ENCODE measurements at places on chromosomes 16 and 17. TPM values are rescaled to one million over a fixed set of nuclear protein-coding genes. Genes with fewer than 3 reads are reported as not detected.
A peak's percentile ranks its signal among the peaks of the same experiment; 100 is the strongest.

The ARL5C gene
- total RNA-seq = not detected

DNA sequence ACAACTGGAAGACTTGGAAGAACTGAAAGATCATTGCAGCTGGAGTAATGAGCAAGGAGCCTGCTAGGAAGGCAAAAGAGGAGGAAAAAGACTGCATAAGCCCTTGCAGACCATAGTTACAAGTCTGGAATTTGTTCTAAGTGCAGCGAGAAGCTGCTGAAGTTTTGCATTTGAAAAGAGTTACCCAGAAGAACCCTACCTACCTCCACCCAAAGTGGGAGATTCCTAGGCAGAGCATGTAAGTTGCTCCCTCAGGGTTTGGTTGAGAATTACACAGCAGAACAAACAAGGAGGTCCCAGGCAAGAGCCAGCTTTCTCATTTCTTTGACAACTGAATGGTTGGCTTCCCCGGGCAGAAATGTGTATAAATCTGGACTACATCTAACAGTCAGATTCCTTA is 118.7 kb upstream of the NUDT7 start:
- H3K27ac ChIP-seq = no peak overlapping the region
- H3K27me3 ChIP-seq = no peaks in the 10 kb centered on the region
- no peaks in the 10 kb centered on the region for H3K4me1 ChIP-seq
- H3K4me3 ChIP-seq = no peak overlapping the region

GRCh38 chr17:8630227-8630801 is at the start of gene MYH10:
Gene MYH10 (minus strand): TSS chr17:8630725. CDS start chr17:8623246, 7,479 bp downstream.
- no peaks in the 10 kb centered on the region for H3K27me3 ChIP-seq
- H3K27ac ChIP-seq = peak within 1 kb of the TSS; percentile 95
- H3K4me1 ChIP-seq = peaks cover 29% of the 10 kb centered on the region
- no peaks in the 10 kb centered on the region for H3K36me3 ChIP-seq
- DNase-seq = no peak

The CCDC144A gene
- 0.11 TPM for total RNA-seq

GRCh38 chr16:73054813-73055482 is 7.0 kb upstream of the ZFHX3 start:
- H3K27me3 ChIP-seq = peaks cover 72% of the 10 kb centered on the region
- H3K27ac ChIP-seq = peak overlapping the region; percentile 33
- peak; percentile 73 for DNase-seq
- H3K4me1 ChIP-seq = peaks cover 51% of the 10 kb centered on the region

DNA sequence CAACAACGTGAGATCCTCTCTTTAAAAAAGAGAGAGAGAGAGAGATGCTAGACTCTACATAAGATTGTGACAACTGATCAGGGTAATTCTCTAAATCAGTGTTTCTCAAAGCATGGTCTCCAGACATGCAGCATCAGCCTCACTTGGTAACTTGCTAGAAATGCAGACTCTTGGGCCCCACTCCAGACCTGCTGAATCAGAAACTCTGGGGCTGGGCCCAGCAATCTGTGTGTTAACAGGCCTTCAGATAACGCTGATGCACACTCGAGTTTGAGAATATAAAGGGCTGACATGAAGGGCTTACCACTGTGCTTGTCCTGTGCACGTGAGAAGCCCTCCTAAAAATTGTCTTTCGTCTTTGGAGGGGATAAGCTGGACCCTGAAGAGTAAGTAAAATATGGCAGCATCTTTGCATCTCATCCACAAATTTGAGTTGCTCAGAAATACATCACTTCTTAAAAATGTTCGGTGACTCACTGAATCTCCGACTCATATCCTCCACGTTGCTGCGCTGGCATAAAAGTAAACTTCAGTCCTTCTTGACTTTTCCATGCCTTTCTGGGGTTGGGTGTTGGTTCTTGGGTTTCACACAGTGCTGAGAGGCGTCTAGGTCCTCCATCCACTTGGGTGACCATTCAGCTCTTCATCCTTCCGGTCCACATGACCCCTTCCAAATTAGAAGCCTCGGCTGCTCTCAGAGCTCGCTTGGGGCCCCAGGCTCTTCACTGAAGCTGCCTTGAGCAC is 26.1 kb upstream of the KDM8 start:
- H3K36me3 ChIP-seq = no peaks in the 10 kb centered on the region
- H3K4me3 ChIP-seq = no peak overlapping the region
- H3K27me3 ChIP-seq = no peaks in the 10 kb centered on the region
- H3K4me1 ChIP-seq = no peaks in the 10 kb centered on the region
- DNase-seq = peak; percentile 64

DNA sequence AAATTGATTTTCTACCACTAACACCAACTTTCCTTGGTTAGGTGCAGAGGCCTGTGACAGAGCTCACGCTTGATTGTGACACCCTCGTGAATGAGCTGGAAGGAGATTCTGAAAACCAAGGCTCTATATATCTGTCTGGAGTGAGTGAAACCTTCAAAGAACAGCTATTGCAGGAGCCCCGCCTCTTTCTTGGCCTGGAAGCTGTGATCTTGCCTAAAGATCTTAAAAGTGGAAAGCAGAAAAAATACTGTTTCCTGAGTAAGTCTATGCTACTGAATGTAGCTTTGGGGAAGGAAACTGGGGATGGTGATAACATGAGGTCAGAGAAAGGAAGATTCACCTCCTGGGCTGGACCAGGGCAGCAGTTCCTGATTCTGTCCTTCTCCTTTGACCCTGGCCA is 38.3 kb downstream of the REXO5 start:
- no peak overlapping the region for H3K27ac ChIP-seq
- no peaks in the 10 kb centered on the region for H3K36me3 ChIP-seq
- DNase-seq = no peak
- H3K27me3 ChIP-seq = no peaks in the 10 kb centered on the region
- H3K4me1 ChIP-seq = no peaks in the 10 kb centered on the region

The CLEC10A gene
- not detected for total RNA-seq

DNA sequence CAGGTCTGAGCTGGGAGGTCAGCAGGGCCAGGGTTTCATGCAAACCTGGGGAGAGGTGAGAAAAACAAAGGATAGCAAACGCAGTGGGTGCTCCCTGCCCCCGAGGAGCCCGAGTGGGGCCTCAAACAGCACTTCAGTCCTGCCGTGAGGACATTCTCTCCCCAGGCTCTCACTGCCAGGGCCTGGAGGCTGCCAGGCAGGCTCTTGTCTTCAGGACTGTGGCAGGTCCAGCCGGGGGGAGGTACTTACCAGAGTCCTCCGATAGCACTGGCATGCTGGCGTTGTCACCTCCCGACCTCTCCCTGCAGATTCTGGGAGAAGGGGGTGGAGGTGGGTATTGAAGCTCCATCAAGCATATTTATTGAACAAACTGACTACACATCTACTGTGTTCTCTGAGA is 1.3 kb downstream of the MPP3 start:
- H3K4me3 ChIP-seq = no peak overlapping the region
- H3K27me3 ChIP-seq = no peaks in the 10 kb centered on the region
- peaks cover 9% of the 10 kb centered on the region for H3K4me1 ChIP-seq
- no peak for DNase-seq
- no peak overlapping the region for H3K27ac ChIP-seq
- H3K36me3 ChIP-seq = no peaks in the 10 kb centered on the region

DNA sequence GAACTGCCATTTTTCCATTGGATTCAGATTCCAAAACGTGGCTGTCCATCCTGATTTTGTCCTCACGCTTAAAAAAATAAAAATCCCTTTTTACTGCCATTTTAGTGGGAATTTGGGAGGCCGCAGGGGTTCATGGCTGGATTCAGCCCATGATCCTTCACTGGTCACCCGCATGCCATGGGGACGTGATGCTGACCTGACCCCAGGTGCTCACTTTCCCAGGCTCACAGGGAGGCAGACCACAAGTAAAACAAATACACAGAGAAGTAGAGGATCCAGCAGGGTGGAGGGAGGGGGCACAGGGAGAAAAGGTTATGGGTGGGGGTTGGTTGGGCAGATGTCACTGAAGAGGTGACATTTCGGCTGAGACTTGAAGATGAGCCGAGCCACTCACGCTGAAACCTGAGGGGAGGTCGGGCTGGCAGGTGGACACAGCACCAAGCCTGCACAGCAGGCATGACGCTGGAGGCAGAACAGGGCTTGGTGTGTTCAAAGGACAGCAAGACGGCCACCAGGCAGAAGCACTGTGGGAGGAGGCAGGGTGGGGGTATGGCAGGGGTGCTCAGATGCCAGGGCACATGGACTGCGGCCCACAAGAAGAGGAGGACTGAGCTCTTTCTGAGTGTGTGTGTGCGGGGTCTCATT is 10.7 kb downstream of the COX4I1 start:
- DNase-seq = no peak
- H3K36me3 ChIP-seq = peaks cover 14% of the 10 kb centered on the region
- no peak overlapping the region for H3K27ac ChIP-seq
- H3K4me3 ChIP-seq = no peak overlapping the region

DNA sequence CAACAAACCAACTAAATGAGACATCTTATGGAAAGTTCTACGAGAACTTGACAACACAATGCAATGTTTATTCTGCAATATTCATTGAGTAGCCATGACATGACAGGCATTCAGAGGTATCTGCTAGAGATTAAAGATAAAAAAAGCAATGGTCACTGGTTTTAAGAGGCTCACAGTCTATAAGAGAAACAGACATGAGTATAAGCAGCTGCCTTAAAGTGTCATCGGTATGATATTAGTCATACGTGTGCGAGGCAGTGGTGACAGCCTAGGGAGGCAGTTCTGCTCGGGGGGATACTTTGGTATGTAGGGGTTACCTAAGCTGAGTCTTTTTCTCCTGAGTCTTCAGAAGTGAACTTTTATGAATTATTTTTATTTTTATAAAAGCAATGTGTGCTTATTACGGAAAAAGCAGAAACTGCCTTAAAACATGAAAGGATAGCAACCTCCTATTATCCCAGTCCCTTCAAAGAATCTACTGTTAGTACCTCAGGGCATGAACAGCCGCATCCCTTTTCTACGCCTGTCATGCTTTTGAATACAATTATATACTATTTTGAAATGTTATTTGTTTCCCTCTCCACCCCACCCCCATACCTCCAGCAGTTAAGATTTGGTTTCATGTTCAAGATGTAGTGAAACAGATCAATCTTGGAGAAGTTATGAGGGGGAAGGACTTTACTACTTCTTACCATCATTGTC is 7.7 kb downstream of the ST6GALNAC1 start:
- H3K36me3 ChIP-seq = no peaks in the 10 kb centered on the region
- H3K4me3 ChIP-seq = no peak overlapping the region
- no peak for DNase-seq
- no peaks in the 10 kb centered on the region for H3K27me3 ChIP-seq
- H3K27ac ChIP-seq = no peak overlapping the region

The PRDM7 gene
- not detected for total RNA-seq

GRCh38 chr17:29257756-29258155 is 11.1 kb downstream of the CRYBA1 start:
- H3K4me1 ChIP-seq = no peaks in the 10 kb centered on the region
- H3K27me3 ChIP-seq = no peaks in the 10 kb centered on the region
- H3K27ac ChIP-seq = no peak overlapping the region
- peak; percentile 68 for DNase-seq
- no peak overlapping the region for H3K4me3 ChIP-seq
- H3K36me3 ChIP-seq = peaks cover 44% of the 10 kb centered on the region

The KRTAP2-2 gene
- not detected for total RNA-seq

DNA sequence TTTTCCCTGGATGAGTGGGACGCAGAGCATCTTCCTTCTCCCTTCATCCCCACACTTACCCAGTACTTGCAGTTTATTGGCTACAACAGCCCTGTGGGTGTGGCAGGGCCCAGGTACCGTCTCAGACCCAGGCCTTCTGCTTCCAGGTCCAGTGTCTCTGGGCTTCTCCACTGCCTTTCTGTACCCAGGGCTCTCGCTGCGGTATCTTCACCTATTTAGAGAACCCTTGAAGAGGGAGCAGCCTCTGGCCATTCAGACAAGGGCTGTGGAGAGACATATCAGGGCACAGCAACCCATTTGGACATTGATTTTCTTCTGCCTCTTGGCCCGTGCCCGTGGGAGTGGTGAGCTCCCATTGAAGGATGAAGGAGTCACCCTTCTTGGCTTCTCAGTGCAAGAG is 17.3 kb downstream of the TBX4 start:
- no peak overlapping the region for H3K27ac ChIP-seq
- no peaks in the 10 kb centered on the region for H3K36me3 ChIP-seq
- peaks cover 18% of the 10 kb centered on the region for H3K4me1 ChIP-seq
- H3K27me3 ChIP-seq = no peaks in the 10 kb centered on the region
- no peak for DNase-seq

DNA sequence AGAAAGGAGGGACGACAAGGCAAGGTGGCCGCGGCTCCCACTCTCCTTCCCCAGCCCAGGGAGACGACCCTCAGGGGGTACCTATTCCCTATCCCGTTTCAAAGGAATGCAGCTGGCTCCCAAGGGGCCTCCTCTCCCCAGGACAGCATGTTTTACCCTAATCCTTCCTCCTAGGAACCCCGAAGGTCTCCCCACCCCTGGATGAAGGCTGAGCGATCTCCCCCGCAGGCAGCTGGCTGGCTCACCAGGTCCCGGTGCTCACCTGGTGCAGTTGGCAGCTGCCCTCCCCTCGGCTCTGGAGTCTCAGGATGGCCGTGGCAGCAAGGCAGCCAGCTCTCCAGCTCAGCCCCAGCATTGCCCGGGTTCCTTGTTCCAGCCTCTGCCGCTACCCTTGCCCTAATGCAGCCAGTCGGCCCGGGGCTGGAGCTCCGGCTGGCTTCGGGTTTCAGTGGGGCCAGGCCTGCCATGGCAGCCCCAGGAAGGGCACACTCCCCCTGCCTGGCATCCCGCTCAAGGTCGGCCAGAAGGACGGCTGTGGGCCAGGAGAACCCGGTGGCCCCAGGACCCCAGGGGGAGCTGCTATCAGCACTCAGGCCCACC is 4.6 kb downstream of the CLUH start:
- no peaks in the 10 kb centered on the region for H3K36me3 ChIP-seq
- H3K27me3 ChIP-seq = no peaks in the 10 kb centered on the region
- no peak for DNase-seq
- H3K4me1 ChIP-seq = peaks cover 29% of the 10 kb centered on the region
- H3K4me3 ChIP-seq = no peak overlapping the region

DNA sequence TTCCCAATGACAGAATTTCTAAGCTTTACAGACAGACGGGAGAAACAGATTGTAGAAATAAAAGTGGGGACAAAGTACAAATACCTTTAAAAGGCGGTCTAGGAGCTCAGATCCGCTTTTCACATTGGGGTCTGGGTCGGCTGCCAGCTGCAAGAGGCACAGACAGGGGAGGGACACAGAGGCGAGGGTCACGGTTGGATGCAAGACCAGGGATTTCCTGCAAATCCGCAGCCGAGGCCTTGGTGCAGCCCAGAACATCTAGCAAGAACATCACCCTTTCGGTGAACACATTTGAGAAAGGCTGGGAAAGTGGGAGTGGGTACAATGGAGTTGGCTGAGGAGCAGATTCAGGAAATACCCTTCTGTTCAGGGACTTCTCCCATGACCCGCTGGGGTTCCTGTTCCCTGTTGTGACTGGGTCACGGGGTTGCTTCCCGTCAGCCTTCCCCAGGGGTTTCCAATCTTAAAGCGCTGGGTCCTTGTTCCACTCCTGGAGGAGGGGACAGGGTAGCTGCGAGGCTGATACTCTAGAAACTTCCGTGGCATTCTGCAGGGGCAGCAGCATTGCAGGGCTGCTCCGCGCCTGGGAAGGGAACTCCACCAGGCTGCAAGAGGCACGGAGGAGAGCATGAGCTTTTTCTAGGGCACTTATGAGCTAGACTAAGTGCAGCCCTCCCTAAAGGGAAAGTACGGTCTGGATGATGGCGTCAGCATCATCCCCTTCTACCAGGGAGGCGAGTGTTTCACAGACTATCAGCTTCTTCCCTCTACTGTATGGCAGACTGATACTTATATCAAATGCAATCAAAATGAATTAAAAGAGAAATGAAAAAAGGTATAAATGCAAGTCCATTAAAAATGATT is 16.0 kb downstream of the VAC14 start:
- H3K4me3 ChIP-seq = no peak overlapping the region
- H3K27ac ChIP-seq = no peak overlapping the region
- peaks cover 24% of the 10 kb centered on the region for H3K36me3 ChIP-seq
- H3K27me3 ChIP-seq = no peaks in the 10 kb centered on the region
- no peaks in the 10 kb centered on the region for H3K4me1 ChIP-seq
- DNase-seq = no peak

The HSD17B1 gene
- total RNA-seq = 4.3 TPM

The NKD1 gene
- total RNA-seq = 1.8 TPM
